ENCODE measurements at places on chromosomes 3 and 15. TPM values are rescaled to one million over a fixed set of nuclear protein-coding genes. Genes with fewer than 3 reads are reported as not detected.

CEMIP gene
- 0.19 TPM for total RNA-seq

CHST14 gene
- 6.6 TPM for total RNA-seq

TNIK gene
- total RNA-seq, result 3.9 TPM

SPTBN5 gene
- total RNA-seq, result 2.4 TPM

AMIGO3 gene
- total RNA-seq, result 1.9 TPM

DNA sequence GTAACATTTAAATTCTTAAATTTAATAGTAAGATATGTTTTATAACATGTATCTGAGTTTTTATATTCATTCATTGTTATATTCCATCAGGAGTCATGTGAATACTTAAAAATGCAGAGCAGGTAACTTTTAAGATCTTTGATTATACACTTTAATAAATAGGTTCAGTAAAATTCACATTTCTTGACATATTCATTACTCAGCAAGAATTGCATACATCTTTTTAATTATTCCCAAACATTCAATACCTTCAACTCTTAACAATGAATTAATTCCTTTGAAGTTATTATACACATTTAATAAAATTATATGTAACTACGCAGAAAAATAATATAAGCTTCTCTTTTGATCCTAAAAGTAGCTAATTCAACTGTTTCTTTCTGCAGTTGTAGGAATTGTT, 105.4 kb downstream of the CNTN4 start:
- no peak for DNase-seq

DNA sequence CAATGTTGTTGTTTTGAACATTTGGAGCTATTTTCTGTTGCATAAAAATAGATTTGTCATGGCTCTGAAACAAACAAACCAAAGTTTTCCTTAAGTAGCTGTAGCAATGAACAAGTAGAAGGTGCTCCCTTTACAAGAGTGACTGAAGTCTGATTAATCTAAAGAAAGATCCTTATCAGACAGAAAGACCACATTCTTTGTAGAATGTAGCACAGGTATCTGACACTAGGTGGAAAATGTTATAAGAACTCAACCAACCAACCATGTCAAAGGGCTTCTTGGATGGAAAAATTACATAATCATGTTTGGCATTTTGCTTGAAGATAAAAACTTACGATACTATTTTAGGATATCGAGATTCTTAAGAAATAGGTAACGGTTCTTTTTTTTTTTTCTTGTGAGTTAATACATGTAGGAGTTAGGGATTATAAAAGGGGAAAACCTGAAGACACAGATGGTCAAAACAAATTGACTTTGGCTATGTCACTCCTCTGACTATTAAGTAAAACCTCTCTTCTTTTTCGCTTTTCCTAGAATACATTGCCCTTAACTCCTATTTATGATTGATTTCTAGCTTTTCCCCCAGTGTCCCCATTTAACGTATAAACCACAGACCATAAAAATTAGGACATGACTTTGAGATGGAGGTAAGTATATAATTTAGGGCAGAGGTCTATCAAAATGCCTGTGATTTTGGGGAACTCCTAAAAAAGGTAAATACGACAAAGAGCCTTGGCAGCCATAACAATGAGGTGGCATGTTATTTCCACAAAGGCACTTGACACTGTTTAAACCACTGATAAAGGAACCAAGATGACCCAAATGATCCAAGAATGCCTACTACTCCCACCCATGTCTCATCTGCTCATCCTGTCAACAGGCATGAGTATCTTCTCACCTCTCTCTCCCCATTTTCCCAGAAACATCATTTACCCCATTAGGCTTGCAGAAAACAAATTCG, 72.0 kb downstream of the CCR4 start:
- DNase-seq, result no peak
